ENCODE measurements at places on chromosomes 3 and 15.

- DNase-seq: no peak
Measured at GRCh38 chr3:149990423-149990948, 19.8 kb upstream of the PFN2 start.

GRCh38 chr3:72453706-72454105 lies 394.5 kb downstream of the SHQ1 start:
- no peak for DNase-seq

DNA sequence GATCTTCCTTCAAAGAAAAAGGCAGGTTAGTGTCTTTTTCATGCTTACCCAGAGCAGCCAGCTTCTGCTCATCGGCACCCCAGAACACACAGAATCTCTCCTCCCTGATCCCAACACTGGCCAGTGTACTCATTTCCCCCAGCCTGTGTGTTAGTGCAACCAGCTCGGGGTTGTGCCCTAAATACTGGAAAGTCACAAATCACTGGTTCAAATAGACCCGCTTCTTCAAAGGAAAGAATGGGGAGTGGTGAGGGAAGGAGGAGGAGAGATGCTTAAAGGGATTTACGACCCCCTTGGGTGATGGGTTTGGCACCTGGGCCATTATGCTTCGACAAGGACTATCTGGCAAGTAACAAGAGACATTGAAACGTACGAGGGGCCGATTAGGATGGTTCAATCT lies 114.0 kb downstream of the FOXB1 start:
- no peak for DNase-seq

GRCh38 chr3:197336348-197336747 lies 37.9 kb upstream of the DLG1 start:
- DNase-seq: no peak

DNA sequence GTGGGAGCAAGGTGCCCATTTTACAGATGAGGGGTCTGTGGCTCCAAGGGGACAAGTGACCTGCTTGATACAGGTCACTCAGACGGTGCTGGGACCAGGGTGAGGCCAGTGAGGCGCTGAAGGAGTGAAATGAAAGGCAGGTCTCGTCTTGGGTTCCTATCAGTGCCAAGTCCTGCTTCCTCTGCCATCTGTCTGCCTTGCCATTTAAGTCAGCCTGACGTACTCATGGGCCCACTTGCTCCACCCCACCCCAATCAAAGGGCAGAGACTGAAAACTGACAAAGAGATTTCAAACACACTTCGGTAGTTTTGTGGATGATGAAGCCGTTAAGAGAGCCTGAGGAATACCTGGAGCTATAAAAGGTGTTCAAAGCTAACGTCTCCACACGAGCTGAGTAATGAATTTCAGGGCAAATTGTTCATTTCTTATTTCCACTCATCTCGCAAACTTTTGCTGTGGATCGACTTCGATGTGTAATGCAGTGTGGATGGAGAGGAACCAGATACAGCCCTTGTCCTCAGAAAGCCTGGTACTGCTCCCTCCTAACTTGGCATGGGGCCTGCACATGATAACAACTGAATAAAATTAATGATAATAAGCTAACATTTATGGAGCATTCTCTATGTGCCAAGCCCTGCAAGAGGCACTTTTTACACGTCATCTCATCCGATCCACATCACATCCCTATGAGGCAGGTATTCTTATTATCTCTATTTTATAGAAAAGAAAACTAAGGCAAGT lies 36.6 kb downstream of the ATP2B2 start:
- DNase-seq: no peak
